ENCODE measurements at places on chromosomes 6 and 20.

DNA sequence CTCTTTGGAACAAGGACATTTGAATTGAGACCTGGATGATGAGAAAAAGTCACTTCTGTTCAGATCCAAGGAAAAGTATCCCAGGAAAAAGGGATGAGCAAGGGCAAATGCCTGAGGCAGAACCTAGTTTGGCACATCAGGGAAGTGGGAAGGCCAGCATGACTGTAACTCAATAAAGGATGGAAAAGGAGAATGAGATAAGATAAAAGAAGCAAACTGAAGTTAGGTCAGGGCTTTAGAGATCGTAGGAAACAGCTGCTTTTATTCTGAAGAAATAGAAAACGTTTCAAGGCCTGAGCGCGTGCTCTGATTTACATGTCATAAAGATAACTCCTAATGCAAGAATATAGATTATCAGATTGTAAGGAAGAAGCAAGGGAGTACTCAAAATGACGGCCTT is 450.0 kb downstream of the FRK start:
- DNase-seq = no peak

DNA sequence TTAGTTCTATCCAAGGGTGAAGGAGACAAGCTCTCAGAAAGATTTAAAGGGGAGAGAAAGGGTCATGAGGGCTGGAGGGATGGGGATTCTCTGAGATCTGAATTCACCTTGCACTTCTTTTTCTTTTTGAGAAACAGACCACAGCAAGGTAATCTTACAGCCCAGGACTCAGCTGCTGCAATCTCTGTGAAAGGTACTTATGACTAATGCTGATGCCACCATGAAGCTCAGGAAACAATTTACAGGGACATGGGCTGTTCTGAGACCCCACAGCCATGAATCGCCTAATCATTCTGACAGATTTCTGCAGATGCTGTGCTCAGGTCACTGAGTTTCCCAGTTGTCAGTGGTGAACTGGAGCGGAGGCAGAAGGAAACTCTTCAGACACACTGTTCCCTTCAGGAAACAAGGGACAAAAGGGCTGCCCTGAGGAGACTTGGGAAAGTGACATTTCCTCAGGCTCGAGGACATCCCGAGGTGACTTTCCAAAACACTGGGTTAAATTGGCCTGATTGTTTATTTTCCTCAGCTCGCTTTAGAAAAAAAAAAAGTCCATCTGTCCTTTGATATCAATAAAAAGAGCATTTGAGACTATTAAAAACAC is 103.8 kb upstream of the PLCB4 start:
- no peak for DNase-seq

- DNase-seq = no peak
These were observed 11.9 kb upstream of the ME1 start for GRCh38 chr6:83442752-83443151.

DNA sequence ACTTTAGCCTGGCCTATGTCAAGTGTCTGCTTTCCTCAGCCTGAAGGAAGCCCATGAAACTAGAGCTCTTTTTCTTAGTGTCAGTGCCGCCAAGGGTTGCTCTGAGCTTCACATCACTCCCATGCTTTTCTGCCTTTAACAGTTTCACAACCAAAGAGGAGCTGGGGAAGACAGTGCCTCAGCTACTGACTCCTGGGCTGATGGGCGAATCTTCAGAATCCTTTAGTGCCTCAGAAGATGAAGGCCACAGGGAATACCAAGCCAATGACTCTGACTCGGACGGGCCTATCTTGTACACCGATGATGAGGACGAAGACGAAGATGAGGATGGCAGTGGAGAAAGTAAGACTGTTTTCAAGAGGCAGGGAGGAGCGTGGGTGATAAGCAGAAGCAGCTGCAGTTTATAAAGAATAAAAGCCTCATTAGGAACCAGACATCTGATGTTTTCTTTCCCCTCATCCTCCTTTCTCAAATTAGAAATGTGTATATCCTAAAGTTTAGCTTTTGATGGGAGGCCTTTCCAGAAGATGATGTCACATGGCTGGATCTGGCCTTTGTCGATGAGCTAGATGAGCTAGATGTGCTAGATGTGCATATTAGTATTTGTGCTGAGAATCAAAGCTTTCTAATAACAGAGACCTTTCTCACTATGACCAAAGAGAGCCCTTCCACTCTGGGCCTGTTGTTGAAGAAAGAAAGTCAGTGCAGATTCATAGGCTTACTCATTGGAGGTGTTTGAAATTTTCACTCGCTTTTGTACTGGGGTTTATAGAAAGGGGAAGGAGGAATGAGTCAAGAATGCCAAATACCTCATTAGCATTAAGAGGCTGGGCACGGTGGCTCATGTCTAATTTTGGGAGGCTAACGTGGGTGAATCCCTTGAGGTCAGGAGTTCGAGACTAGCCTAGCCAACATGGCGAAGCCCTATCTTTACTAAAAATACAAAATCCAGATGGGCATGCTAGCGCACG is 70.7 kb upstream of the LTV1 start:
- DNase-seq = no peak

DNA sequence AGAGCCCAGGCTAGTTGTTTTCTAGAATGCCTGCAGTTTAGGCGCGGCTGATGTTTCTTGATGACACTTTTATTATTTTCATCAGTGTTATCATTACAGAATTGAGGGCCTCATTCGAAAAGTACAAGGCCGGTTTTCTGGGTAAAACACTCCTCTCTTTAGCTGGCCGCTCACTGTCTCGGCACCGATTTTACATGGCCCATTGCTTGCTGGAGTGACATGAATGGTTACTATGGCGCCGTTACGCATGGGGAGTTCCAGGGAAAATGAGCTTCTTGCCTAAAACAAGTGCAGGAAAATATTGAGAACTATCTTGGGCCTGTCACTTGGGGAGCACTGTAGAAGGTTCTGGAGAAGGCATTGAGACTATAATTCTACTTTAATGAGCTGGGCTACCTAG is 317.8 kb downstream of the CDH4 start:
- DNase-seq = no peak

GRCh38 chr6:109053336-109053735 is 41.3 kb downstream of the SESN1 start:
- DNase-seq = no peak

DNA sequence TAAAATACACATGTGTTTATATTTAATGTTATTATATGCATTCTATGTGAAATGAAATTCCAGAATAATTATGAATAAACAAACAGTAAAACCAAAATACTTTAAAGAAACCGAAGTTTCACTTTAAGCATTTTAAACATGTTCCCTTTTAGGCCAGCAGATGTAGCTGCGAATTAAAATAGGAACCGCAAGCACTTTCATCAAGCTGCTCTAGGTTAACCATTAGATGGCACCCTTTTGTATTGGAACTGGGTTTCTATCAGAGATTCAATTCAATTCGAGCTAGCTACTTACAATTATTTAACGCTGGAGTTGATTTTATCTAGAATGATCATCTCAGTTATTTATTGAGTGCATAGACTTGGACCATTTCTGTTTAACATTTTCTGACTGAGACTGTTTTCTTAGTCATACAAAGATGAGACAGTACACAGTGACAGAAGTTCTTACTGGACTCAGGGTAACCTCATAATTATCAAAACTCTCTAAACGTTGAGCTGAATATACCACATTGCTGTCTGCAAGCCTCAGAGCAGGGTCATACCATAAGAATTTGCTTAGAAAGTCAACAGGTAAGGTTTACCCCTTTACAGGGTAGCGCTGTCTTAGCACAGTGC is 8.5 kb downstream of the TMEM242 start:
- peak; percentile 59 for DNase-seq

DNA sequence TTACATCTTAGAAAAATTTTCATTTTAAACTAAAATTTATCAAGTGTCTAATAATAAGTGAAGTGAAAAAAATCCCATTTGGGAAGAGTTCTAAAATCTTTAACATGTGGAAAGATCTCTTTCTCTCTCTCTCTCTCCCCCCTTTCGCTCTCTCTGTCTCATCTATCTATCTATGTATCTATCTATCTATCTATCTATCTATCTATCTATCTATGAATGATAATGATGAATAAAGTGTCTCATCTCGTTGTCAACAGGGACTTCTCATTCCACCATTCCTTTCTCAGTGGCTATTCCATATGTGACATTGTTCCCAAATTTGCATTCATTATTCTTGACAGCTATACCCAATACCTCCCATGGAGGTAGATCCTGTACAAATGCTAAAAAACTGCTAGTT is 15.2 kb downstream of the CCDC170 start:
- no peak for DNase-seq

DNA sequence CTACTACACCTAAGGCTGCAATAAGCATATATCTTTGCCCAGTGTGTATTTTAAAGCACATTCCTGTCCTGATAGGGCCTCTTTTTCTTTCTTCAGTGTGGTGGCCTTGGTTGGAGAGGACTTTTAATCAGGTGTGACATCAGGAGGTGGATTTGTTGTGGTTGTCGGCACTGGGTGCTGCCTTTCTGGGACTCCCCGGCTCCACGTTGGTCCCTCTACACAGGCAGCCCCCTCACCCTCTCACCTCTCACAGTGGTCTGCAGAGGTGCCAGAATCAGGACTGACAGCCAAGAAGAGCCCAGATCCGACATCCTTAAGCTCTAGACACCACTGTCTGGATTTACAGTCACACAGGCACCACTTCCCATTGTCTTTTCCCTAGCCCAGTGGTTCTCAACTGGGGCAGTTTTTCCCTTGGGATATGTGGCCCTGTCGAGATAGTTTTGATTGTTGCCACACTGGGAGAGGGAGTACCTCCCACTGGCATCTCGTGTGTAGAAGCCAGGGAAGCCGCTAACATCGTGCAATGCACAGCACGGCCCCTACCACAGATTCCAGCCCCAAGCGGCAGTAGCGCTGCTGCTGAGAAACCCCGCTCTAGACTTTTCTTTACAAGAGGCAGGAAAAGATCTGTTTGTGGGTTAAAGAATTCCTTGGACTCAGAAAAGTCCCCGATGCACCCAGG is 314.1 kb downstream of the QKI start:
- DNase-seq = no peak

DNA sequence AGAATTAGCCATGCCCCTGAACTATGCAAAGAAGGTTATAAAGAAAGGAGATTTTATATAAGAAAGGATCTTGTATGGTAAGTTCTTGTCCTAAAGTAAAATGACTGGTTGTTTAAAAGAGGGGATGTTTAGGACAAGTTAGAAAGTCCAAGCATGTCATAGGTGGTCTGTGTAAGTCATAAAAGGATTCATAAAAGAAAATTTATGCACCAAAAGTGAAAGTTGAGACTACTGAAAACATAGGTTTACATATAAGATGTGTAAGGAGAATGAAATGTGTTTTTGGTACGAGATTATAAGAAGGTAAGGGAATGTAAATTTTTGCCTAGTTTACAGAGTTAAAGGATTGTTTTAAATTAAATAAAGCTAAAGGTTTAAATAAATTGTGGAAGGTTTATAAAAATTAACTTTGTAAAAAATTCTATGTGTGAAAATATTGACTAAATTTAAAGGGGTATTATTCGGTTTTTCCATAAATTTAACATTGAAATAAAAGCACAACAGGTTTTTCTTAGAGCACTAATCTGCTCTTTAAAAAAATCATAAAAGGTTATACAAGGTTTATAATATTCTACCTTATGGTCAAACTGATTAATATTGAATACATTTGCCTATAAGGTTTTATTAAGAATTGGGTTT is 93.6 kb upstream of the UST start:
- no peak for DNase-seq

- DNase-seq = no peak
These were observed 326.7 kb downstream of the BCKDHB start for GRCh38 chr6:80433010-80433672.

DNA sequence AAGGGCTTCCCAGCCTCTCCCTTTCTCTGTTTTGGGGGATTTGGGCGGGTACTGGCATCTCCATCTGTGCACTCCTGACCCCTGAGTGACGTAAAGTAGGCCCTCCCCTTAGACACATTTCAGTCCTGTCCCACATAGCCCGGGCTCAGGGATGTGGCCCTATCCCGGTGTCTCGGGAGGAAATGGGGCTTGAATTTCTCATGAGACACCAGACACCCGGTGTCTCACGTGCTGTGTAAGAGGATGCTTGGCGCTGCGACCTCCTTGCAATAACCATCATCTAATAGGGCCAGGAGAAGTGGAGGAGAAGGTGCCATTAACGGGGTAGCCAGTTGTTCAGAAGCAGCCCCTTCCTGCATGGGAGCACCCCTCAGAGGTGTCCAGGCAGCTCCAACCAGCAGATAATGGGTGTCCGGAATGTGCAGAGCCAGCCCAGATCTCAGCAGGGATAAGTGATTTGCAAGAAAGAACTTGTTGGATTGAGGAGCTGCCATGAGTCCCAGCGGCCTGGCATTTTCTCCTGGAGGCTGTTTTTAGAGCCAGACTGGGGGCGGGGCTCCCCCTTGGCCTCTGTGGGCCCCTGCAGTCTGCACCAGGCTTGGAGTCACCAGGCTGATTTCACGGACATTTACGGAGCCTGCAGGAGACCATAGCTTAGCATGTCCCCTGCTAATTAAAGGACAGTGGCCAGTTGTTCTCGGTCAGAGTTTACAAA is 372.0 kb downstream of the PREX1 start:
- no peak for DNase-seq

DNA sequence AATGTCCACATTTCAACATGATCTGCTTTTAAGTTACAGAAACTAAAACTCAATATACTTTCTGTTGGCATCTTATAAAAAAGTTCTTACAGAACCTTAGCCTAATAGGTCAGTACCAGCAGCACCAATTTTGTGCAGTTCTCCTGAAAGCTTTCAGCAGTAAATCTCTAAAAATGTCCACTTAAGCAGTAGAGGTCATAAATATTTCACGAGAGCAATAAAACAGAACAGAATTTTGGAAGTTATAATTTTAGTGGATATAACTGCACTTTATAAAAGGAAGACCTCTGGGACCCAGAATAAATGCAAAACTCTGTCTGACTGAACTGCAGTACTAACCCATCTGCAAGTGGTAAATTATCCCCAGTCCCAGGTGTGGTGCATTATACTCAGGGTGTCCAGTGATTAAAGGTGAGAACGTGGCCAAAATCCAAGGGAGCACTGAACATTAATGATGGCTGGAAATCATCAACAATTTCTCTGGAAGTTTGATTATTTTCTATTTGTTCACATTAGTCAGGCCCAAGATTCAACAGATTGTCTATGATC is 172.6 kb upstream of the RSPO3 start:
- no peak for DNase-seq

GRCh38 chr6:136927292-136927691 is 5.2 kb downstream of the SLC35D3 start:
- no peak for DNase-seq

- peak; percentile 16 for DNase-seq
These were observed 135.3 kb upstream of the RREB1 start for GRCh38 chr6:6972456-6972855.

GRCh38 chr6:120005292-120005976 is 655.9 kb upstream of the MAN1A1 start:
- no peak for DNase-seq

- DNase-seq = no peak
These were observed 18.0 kb downstream of the JARID2 start for GRCh38 chr6:15263780-15264374.

GRCh38 chr6:79947191-79948186 is at the start of gene ELOVL4:
TSS of gene ELOVL4 (minus strand) at chr6:79947553. CDS start at chr6:79947279, 274 bp downstream.
- peak; percentile 65 for DNase-seq

All from fibroblast of skin of left quadriceps (primary cell).